Dermis blood vessel endothelial cell (primary cell): ENCODE measurements at places on chromosomes 2 and 18. TPM values are rescaled to one million over a fixed set of nuclear protein-coding genes. Genes with fewer than 3 reads are reported as not detected.

HOXD4 gene
- 6.1 and 8.8 TPM in 2 replicates for total RNA-seq

PARD3B gene
- total RNA-seq: 13.3 and 14.3 TPM in 2 replicates

APCDD1 gene
- total RNA-seq: 0.14 and 0.34 TPM in 2 replicates

CTAGE1 gene
- not detected in 2 replicates for total RNA-seq

COL5A2 gene
- 72.6 and 87.1 TPM in 2 replicates for total RNA-seq

PID1 gene
- under 0.01 and 0.05 TPM in 2 replicates for total RNA-seq

COBLL1 gene
- total RNA-seq: 4.6 and 7.8 TPM in 2 replicates

ALPP gene
- not detected in 2 replicates for total RNA-seq

BMP10 gene
- total RNA-seq: not detected in 2 replicates

FARSB gene
- total RNA-seq: 5.4 and 14.1 TPM in 2 replicates

ZNF804A gene
- total RNA-seq: 0.05 TPM in 1 of 2 replicates, not detected in the other

ITGB6 gene
- total RNA-seq: 0.85 and 1.3 TPM in 2 replicates

NEUROD1 gene
- total RNA-seq: not detected in 2 replicates

CNGA3 gene
- total RNA-seq: under 0.01 TPM in 1 of 2 replicates, not detected in the other

STAMBP gene
- total RNA-seq: 23.7 and 25.4 TPM in 2 replicates

DNPEP gene
- 54.1 and 67.7 TPM in 2 replicates for total RNA-seq

ANKRD23 gene
- total RNA-seq: 1.1 and 1.5 TPM in 2 replicates

ANKRD30B gene
- under 0.01 TPM in 1 of 2 replicates, not detected in the other for total RNA-seq

ANKRD44 gene
- total RNA-seq: 5.6 and 7.6 TPM in 2 replicates

GAREM1 gene
- 0.28 and 1.4 TPM in 2 replicates for total RNA-seq

FBXO48 gene
- total RNA-seq: 0.34 and 0.42 TPM in 2 replicates

HOXD9 gene
- 24.5 and 28.4 TPM in 2 replicates for total RNA-seq

KHK gene
- total RNA-seq: 4.8 and 5.5 TPM in 2 replicates

CABYR gene
- total RNA-seq: 1.0 and 3.1 TPM in 2 replicates

GALR1 gene
- total RNA-seq: not detected in 2 replicates

RAX gene
- not detected in 2 replicates for total RNA-seq

GNAL gene
- 0.51 and 0.68 TPM in 2 replicates for total RNA-seq

GKN1 gene
- not detected in 2 replicates for total RNA-seq

FAM228B gene
- 5.2 and 11.6 TPM in 2 replicates for total RNA-seq

LOXL3 gene
- 0.85 and 1.7 TPM in 2 replicates for total RNA-seq

CHN1 gene
- 17.1 and 18.5 TPM in 2 replicates for total RNA-seq

C1QL2 gene
- not detected in 2 replicates for total RNA-seq

DSG1 gene
- total RNA-seq: not detected in 2 replicates

VWC2L gene
- total RNA-seq: not detected in 2 replicates

DES gene
- not detected in 2 replicates for total RNA-seq

WIPF1 gene
- total RNA-seq: 13.5 and 14.1 TPM in 2 replicates

EMILIN1 gene
- total RNA-seq: 33.7 and 41.9 TPM in 2 replicates

FOXD4L1 gene
- 0.05 and 0.17 TPM in 2 replicates for total RNA-seq

SERPINB13 gene
- total RNA-seq: not detected in 2 replicates

WDR33 gene
- 30.8 and 54.9 TPM in 2 replicates for total RNA-seq

VAMP8 gene
- 6.8 and 7.5 TPM in 2 replicates for total RNA-seq

CFAP221 gene
- 0.17 TPM in 1 of 2 replicates, not detected in the other for total RNA-seq

CD28 gene
- total RNA-seq: under 0.01 and 0.05 TPM in 2 replicates

ALK gene
- not detected in 2 replicates for total RNA-seq

ERLEC1 gene
- total RNA-seq: 105 and 114 TPM in 2 replicates

PLGLB2 gene
- 0.65 and 1.7 TPM in 2 replicates for total RNA-seq
